RPMI7951 (cell line): ENCODE measurements at places on chromosomes 5 and 9. TPM values are rescaled to one million over a fixed set of nuclear protein-coding genes. Genes with fewer than 3 reads are reported as not detected.
A peak's percentile ranks its signal among the peaks of the same experiment; 100 is the strongest.

DNA sequence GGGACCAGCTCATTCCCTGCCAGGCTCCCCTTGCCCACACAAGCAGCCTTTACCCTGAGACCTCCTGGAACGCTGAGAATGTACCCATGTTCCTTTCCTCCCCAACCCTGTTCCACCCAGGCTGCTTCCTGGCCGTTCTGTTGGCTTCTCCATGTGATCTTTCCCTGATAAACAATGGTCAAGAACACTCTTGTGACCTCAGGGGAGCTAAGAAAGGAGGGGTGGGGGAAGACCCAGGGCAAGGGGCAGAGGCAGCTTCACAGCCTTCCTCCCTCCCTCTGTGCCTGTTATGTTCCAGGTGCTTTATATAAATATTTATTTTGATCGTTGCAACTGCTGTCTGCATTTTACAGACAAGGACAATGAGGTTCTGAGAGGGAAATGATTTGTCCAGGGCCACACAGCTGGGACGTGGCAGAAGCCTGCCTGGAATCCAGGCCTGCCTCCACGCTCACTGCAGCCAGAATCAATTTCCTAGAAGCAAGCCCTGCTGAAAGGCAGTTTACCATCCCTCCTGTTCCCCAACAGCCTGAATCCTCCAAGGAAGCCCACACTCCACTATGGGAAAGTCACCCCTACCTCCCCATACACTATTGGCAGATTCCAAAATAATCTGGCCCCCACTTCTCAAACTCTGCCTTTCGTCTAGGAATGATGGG is 3.9 kb downstream of the SHROOM1 start:
- no peak for DNase-seq

DNA sequence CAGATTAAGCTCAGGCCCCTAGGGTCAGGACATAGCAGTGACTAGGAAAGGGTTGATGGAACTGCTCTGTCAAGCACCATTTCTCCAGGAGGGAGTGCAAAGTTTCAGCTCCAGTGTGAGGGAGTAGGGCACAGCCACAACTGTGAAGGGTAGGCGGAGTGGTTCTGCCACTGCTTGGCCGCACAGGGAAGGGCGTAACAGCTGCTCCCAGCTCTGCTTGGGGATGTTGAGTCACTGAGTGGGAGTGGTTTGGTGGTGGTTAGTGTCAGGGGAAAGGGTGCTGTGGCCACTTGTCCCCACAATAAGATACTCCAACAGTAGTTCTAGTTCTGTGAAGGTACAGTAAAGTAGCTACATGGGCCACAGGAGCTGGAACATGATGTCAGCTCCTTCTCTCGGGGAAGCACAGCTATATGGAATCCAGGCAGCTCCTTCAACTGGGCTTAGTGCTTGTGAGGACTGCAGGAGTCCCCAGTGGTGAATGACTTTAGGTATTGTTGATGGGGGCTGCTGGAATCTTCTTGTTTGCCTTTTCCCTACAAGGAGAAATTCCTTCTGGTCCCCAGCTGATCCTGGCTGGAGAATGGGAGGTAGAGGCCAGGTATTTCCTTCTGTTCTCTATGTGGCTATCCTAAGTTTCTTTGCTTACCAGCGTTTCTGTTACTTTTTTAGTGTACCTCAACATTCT is 314.5 kb downstream of the SPATA31D1 start:
- no peak for DNase-seq

DNA sequence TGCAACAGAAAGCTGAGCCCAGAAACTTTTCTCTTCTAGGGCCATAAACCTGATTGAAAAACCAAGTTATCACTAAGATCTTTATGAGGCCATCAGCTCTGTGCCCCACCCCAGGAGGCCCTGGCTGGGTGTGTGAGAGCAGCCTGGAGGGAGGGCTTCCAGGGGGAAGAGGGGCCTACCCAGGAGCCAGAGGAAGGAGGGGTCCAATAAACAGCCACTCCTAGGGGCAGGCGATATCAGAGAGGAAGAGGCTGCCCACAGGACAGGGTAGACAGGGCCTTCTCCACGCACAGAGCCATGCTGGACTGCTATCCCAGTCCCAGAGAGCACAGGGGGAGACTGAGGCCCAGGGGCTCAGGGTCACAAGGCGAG is 4.5 kb upstream of the CDX1 start:
- no peak for DNase-seq

DNA sequence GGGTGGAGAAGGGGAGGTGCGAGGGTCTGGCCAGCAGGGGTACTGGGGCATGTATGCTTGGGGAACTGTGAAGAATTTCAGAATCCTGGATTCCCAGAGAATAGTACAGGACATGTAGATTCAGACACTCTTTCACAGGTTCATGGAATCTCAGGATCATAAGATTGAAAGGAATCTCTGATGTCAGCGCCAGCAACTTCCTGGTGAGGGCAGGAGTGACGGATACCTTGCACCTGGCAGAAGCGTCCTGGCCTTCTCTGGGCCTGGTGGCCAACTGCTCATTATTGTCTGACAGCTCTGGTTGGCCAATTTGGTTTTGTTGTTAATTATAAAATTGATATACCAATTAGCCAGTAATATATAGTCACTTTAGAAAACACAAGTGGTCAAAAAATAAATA is 6.9 kb downstream of the GM2A start:
- no peak for DNase-seq

DNA sequence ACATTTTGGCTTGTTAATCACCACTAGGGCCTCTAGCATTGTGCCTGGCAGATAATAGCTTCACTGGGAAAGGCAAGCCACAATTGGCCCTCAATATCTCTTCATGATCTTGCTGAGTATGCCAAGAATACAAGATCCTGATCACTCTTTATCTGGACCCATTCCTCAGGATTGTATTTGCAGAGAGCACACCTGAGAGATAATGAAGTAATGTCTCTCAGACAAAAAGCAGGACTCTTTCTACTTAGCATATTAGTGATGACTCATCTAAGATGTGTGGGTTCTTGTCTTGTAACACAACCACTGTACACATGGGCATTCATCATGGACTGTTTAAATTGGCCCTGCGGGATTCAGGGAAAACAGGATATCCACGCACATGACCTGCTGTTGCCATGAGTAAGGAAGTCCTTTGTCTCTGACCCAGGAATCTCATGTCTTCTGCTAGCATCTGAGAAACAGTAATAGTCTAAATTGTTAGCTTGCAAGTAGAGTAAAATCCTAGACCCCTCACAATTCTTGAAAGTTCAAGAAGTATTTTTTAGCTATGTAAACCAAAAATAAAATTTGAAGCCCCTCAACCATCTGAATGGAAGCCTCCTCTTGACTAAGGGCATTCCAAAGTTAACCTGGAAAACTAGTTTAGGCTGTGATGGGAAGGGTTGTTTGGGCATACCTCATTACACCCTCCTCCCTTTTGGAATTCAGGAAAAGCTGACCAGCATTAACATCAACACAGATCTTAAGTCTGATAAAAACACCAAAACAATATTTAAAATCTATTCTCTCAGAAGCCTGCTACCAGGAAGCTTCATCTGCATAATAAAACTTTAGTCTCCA is 28.0 kb upstream of the NFIL3 start:
- DNase-seq, result peak; percentile 37

DNA sequence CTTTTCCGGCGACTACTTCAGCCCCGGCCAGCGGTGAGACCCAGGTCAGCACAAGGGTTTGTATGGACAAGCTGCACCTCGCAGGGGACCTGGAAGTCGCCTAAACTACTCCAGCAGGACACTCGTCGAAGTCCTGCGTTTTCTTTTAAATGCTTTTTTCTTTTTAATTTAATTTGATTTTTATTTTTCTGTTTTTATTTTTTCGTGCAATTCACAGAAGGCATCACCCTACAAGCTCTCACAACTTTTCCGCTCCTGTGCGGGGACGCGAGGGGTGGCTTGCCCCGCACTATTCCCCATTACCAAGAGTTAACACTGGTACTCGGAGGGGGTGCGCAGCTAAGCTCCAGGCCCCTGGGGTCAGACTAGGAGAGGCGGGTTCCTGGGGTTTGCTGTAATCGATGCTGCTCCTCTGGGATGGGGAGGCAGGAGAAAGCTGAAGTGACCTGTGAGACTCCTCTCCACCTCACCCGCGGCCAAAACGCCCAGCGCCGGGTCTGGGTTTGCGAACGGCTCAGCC is 1.3 kb downstream of the EDIL3 start:
- DNase-seq, result no peak

Gene OR13D1
- not detected in 2 replicates for total RNA-seq

Gene SOX30
- total RNA-seq, result not detected in 2 replicates
